ENCODE measurements at places on chromosomes 4 and X.

GRCh38 chrX:107000013-107000515, at the start of gene MORC4:
TSS of gene MORC4 (minus strand) at chrX:107000212. CDS start at chrX:106999969, 243 bp downstream.
- DNase-seq = peak; percentile 76

DNA sequence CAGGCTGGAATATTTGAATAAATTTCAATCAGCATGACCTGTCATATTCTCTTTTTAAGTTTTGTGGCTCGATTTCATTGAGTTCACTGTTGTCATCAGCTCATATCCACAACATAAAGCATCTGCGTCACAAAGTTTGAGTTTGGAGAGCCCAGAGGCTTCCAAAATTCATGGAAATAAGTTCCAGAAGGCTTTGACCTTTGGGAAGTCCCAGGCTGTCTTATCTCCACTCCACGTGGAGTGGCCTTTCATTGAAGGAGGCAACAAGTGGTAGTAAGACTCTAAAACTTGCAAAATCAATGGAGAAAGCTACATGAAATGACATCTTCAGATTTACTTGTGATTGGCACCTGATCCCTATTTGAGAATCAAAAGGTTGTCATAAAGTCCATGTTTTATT, 54.1 kb upstream of the UNC5C start:
- no peak for DNase-seq

GRCh38 chr4:29142708-29143107, 1577.5 kb upstream of the PCDH7 start:
- DNase-seq = no peak

GRCh38 chrX:38282049-38282448, 45.3 kb downstream of the RPGR start:
- DNase-seq = no peak

DNA sequence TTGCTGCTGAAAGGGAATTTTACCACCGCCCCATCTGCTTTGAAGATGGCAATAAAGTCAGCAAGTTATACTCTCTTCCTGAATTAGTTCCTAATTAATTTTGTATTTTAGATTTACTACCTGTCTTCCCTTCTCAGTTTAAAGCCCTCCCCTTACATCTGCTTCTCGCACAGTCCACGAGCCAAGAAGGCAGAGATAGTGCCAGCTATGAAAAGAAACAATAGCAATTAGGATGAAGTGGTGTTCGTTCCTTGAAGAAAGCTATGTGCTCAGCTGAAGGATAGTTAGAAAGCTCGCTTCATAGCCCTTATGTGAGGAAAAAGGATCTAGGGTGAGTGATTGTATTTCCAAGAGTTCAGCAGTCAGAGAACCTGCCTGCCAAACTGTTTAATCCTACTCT, 1678.8 kb upstream of the TENM3 start:
- DNase-seq = no peak

DNA sequence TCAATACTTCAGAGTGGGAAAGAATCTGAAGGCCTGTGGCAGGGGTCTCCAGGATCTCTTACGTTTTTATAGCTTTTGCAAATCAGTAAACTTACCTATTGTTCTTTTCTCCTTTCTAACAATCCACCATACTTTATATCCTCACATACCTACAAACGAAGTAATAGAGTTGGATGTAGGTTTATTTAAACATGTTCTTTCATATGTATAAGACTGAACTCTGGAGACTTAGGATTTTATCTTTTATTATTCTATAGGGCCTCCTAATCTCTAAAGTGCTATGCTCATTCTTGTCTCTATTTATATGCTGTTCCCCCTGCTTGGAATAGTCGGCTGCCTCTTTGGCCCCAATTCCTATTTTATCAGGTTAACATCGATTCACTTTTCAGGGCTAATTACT, 43.8 kb upstream of the NUDT6 start:
- no peak for DNase-seq

DNA sequence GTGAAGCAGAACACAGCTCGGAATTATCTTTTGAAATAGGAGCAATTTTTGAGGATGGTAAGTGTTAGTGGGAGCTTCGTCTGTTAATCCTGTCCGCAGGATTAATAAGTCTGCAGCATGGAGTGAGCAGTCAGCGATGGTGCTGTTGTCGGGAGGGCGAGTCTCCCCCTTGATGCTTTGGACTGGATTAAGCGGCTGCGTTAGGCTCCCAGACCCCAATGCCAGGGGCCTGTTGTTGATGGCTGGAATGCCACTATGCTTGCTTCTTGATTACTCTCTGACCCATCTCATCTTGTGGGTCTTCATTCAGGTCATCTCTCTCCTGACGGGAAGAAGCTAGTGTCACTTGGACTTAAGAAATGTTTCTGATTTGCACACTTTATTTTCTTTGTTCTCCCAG, 332.6 kb downstream of the ARHGAP10 start:
- DNase-seq = no peak

DNA sequence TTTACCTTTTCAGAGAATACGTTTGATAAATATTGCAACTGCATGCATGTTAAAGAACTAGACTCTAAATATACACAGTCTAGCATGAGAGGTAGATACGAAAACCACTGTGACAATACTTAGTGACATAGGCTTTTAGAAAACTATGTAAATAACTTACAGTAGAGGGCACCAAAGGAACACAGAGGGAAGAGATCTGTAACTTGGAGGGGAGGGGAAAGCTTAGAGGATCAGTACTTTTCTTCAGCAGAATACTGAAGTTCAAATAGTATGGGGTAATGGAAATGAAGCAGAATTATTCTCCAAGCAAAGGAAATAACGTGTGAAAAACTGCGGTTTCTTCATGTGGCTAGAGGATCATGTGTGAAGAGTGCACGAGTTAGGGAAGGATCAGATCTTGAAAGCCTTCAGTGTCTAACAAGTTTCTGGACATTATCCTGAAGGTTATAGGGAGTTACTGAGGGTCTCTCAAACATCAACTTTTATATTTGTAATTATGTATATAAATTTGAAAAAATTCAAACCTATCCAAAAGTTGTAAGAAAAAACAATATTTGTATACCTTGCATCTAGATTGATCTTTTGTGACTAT, 264.3 kb downstream of the NPFFR2 start:
- no peak for DNase-seq

DNA sequence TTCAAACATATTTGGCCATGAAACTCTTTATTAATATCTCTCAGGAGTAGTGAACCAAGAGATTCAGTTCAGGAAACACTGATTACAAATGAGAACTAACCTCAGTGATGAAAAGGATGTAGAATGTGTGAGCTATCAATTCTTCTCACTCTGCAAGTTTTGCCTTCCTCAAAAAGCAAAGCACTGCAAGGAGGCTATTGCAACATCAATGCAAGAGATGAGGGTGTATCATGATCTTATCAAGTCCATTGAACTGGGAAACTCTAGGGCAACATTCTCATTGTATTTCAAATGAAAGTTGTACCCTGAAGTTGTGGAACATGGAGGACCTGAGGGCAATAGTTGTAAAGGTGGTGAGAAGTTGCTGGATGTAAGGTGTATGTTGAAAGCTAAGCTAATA, 56.4 kb upstream of the VEGFC start:
- no peak for DNase-seq

- DNase-seq = no peak
Measured at GRCh38 chr4:72468904-72469502, 100.0 kb downstream of the ADAMTS3 start.

- peak; percentile 77 for DNase-seq
Measured at GRCh38 chr4:6556263-6556662, 18.7 kb upstream of the MAN2B2 start.

DNA sequence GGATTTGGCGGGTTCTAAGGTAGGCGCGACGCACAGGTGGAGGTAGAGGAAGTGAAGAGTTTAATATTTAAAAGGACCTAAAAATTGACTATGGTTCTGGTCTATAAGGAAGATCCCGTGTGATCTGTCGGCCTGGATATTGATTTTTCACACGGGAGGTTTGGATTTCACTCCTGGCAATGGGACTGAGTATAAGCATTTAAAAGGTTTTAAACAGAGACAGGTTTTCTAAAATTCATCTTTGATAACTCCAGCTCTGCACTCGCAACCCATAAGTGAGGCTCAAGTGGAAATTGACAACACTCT, 394 bp upstream of the UXT start:
- no peak for DNase-seq

GRCh38 chrX:150012647-150013381, 74.5 kb upstream of the EOLA2 start:
- DNase-seq = no peak

GRCh38 chr4:154305616-154306015, 186.0 kb downstream of the DCHS2 start:
- no peak for DNase-seq

- no peak for DNase-seq
Measured at GRCh38 chr4:147538711-147539110, 57.8 kb downstream of the EDNRA start.

DNA sequence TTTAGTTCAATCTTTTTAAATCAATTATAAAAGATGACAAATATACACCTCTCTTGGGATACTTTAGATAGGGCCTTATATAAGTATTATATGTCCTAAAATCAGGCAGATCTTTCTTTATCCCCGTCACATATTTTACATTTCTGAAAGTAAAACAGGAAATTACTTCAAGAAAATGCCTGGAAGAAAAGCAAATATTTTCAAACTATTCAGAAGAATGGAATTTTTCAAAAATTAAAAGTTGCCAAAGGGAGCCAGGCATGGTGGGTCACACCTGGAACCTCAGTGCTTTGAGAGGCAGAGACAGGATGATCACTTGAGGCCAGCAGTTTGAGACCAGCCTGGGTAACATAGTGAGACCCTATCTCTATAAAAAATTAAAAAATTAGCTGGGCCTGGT, 34.4 kb downstream of the MGARP start:
- no peak for DNase-seq

GRCh38 chr4:8385106-8385505, 55.4 kb downstream of the ACOX3 start:
- no peak for DNase-seq

- no peak for DNase-seq
Measured at GRCh38 chr4:74431113-74431826, 13.7 kb upstream of the AREG start.

GRCh38 chr4:107900508-107900907, 30.8 kb upstream of the CYP2U1 start:
- DNase-seq = no peak

- no peak for DNase-seq
Measured at GRCh38 chr4:107857741-107858140, 33.0 kb downstream of the SGMS2 start.

GRCh38 chr4:36006226-36006625, 238.1 kb downstream of the ARAP2 start:
- no peak for DNase-seq

- no peak for DNase-seq
Measured at GRCh38 chr4:140754918-140755773, 1.0 kb downstream of the TBC1D9 start.

GRCh38 chr4:144712775-144713174, 66.8 kb downstream of the HHIP start:
- DNase-seq = no peak

- no peak for DNase-seq
Measured at GRCh38 chrX:124282580-124282979, 49.9 kb upstream of the TEX13D start.

- DNase-seq = no peak
Measured at GRCh38 chrX:54452920-54453319, 12.7 kb downstream of the TSR2 start.

DNA sequence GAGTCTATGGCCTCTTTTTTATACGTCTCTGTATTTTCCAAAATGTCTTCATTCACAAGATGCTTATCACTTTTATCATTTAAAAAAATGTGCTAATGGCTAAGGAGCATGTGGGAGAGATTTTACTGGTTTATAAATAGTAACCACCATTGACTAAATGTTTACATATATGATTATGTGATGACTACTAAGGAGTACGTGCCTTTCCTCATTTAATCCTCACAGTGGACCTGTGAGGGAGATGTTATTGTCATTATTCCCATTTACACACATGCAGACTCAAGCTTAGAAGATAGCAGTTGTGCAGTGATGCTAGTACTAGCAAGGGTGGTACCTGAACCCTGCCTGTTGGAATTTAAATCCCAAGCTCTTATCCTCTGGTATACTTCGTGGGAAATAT, 2.4 kb downstream of the SRD5A3 start:
- DNase-seq = no peak

- no peak for DNase-seq
Measured at GRCh38 chr4:2261110-2261852, 628 bp downstream of the MXD4 start.

GRCh38 chrX:50168241-50168687, 32.5 kb downstream of the AKAP4 start:
- no peak for DNase-seq

DNA sequence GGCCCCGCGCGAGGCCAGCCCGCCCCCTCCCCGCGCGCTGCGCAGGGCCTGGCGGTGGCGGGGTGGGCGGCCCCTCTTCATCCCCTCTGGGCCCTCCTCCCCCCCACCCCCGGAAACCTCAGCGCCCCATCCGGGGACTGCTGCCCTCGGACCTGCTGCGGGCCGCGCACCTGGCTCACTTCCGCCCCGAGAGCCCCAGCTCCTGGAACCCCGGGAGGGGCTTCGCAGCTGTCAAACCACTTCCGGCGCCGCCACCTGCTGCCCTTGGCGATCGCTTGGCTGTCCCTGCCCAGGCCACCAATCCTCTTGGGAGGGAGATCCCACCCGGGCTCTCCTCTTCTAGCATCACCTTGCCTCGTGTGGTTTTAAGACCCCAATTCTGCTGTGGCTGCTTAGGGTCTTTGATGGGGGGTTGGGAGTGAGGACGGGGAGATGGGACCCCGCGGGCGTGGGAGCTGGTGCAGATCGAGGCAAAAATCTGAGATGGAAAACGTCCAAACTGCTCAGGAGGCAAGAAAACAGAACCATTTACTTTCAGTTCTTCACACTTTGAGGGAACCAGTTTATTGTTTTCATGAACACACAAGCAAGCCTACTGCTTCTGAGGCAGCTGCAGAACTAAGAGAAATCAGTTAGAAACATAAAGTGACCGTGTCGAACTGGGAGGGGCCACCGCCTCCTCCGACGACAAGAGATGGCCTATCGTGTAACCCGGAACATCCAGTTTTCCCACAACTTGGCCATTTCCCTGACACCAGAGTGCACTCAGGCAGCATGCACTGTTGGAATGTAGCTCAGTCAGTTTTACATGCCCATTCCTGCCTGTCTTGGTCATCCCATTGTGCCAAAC, 754 bp downstream of the MTMR1 start:
- peak; percentile 82 for DNase-seq

GRCh38 chr4:173505924-173506518, 24.0 kb downstream of the HAND2 start:
- peak; percentile 17 for DNase-seq

All from LNCaP clone FGC (cell line).